Muscle of arm (tissue), 14 donors: ENCODE measurements at places on chromosomes 1 and 21.

DNA sequence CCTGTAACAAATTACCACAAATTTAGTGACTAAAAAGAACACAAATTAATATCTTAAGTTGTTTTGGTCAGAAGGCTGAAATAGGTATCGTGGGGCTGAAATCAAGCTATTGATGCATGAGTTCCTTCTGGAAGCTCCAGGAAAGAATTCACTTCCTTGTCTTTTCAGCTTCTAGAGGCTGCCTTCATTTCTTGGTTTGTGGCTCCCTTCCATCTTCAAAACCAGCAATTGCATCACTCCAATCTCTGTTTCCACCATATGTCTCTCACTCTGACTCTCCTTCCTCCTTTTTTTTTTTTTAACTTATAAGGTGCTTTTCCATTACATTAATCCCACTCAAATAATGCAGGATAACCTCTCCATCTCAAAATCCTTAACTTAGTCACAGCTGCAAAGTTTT is 78.4 kb downstream of the OLFM3 start:
- no peak for DNase-seq

DNA sequence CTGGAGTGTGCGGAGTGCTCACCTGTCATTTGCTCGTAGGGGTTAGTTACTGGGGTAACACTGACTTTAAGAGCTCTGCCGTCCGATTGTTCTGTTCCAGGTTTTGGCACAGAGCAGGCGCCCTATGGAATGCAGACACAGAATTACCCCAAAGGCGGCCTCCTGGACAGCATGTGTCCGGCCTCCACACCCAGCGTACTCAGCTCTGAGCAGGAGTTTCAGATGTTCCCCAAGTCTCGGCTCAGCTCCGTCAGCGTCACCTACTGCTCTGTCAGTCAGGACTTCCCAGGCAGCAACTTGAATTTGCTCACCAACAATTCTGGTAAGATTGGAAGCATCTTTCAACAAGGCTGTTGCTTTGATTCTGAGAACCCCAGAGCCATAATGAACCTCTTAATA is 12.6 kb downstream of the ETS2 start:
- DNase-seq, result no peak

DNA sequence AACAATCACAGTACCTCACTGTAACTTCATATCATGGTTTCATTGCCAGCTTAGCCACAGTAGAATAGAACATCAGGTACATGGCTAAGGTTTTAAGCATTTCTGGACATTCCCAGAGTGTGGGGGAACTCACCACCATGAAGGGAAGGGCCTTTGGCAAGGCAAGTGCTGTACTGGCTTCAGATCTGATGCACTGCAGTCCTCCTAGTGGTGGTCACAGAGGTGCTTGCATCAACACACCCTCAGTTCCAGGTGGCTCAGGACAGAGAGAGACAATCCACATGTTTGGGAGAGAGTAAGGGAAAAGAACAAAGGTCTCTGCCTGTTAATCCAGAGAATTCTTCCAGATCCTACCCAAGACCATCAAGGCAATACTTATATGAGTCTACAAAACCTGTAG is 528.4 kb upstream of the RGS18 start:
- no peak for DNase-seq

DNA sequence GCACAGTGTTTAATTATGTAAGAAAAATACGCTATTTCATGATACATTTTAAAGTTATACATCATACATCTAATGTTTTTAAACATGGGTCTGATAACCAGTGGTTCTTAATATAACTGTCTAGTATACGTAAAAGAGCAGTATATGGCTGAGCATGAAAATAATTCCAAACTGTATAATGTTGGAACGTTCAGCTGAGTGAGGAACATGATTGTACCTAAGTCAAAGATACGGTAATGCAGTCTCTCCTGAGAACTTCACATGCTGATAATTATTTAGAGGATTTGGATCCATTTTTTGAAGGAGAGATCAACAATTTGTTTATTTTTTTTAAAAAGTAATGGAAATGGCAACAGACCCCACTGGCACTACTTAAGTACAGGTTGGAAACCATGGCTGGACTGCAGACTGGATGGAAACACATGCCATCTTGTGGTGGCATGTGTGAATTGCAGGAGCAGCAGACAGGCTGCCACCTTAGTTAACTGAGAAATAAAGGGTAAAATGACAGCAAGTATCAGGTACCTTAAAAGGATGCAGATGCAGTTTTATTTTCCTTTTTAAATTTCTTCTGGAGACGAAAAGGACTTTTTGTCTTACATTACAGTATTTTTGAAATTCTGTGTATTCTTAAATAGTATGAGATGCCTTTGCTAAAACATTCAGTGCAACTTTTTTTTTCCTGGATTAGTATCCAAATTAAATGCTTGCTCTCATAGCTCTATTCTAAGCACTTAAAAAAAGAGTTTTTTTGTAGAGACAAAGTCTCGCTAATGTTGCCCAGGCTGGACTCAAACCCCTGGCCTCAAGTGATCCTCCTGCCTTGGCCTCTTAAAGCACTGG is 73.8 kb downstream of the MTR start:
- no peak for DNase-seq

GRCh38 chr1:154831462-154831861 is 38.6 kb downstream of the KCNN3 start:
- DNase-seq, result no peak

DNA sequence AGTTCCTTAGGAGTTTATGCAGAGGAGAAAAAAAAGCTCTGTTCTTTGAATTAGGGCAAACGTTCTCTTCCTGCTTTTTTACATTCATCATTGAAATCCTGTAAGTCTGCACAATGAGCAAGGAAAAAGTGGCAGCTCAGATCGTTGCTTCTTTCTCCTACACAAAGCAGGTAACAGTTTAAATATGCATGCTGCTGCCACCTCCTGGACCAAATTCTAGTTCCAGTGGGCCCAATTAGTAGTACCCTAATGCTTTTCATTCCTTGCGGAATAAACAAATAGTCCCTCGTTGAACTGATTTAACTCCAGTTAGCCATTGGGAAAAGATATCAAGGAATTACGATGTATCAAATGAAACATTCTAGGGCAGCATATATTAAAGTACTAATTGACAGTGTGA is 20.1 kb downstream of the YTHDF2 start:
- no peak for DNase-seq

DNA sequence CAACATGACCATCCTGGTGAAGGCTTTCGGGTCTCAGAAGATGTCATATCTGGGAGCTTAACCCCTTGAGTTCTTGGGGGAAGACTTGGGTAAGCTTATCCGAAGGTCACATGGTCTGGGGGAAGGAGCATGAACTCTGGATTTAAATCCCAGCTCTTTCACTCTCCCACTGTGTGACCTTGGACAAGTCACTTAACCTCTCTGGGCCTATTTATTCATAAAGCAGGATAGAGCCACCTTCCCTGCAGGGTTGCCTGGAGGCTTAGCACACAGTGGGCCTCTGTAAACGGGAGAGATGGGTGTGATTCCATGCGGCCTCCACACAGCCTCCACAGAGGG is 8.2 kb upstream of the ARHGEF10L start:
- no peak for DNase-seq

DNA sequence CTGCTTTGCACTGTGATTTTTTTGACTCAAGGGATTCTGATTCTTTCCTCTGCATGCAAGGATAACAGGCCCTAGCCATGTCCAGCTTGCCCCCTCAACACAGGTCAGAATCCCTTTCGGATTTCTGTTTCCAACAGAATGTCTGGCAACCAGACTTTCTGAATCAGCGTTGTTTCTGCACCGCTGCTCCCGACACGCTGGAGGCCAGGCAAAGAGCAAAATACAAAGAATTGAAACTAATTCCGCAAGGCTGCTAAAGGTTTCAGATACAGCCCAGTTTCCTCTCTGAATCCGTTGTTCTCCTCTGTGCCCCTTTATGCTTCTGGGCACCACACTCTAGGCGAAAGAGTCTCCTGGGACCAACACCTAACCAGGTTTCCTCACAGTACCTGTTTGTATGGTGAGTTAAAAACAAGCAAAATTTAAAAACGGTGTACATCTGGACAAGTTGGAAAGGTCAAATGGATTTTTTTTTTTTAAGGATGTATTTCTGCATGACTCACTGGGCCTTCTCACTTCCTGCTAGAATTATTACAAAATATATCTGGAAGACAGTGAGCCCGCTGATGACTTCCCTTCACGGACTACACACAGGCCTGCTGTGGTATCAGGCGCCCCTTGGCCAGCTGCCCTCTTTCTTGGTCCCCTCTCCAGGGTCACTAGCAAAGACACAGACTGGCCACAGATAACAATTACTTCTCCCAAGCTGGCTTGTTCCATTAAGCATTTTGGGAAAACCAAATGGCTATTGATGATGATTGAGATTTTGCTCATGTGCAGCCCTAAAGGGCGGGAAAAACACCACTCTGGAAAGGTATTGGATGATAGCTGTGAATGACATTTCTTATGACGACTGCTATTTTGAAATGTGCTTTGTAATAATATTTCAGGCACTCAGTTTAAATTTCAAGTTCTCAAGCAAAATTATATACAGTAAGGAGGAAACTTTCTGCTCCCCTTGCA is 118.3 kb downstream of the TGFB2 start:
- peak; percentile 57 for DNase-seq

- DNase-seq, result no peak
Measured at GRCh38 chr1:55484173-55484572, 269.0 kb upstream of the USP24 start.

DNA sequence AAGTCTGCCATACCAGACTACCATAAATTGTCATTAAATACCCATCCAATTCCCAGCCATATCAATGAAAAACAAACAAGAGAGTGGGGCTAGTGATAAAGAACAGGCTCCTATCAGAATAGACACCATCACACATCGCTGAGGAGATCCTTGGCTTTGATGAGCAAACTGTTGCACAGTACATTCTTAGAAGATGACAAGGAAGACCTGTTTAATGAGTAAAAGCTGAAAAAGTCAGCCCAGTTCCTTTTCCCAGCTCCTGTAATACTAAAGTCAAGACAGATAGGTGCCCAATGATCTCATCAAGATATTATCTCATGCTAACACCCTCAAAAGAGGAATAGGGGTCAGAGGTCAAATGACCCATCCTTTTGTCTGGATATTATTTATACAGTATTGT is 164.5 kb upstream of the COA6 start:
- no peak for DNase-seq

DNA sequence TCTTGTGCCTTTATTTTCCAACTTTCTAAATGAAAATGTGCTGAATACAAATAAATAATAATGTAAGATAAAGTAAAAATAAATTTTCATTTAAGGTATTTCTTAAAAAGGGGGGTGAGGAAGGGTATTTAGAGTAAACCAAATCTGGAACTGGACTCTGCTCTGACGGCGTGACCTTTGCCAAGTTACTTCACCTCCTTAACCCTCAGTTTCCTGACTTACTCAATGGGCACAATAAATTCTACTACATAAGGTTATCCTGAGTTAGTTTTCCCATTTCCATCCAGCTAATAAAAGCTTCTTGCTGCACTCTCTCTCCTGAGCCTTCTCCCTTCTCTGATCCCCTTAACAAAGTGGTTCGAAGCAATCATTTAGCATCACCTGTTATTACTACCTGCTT is 93.9 kb downstream of the NID1 start:
- DNase-seq, result no peak

- no peak for DNase-seq
Measured at GRCh38 chr1:59122527-59122926, 174.4 kb upstream of the FGGY start.

DNA sequence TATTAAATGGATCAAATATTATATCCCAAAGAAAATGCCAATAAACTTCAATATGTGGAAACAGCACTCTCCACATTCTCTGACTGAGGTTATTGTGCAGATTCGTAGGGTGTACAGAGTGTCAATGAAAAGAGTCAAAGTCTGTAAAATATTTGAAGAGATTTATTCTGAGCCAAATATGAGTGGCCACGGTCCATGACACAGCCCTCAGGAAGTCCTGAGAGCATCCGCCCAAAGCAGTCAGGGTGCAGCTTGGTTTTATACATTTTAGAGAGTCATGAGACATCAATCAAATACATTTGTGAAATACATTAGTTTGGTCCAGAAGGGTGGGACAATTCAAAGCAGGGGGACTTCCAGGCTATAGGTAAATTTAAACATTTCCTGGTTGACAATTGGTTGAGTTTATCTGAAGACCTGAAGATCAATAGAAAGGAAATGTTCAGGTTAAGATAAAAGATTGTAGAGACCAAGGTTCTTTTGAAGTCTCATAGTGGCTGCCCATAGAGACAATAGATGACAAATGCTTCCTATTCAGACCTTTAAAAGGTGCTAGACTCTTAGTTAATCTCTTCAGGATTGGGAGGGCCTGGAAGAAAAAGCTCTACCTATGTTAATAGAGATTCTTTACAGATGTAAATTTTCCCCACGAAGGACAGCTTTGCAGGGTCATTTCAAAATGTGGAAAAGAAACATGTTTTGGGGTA is 569.5 kb downstream of the MATN1 start:
- DNase-seq, result no peak

GRCh38 chr1:2533365-2533764 is 3.3 kb upstream of the HES5 start:
- no peak for DNase-seq

- no peak for DNase-seq
Measured at GRCh38 chr1:160740133-160740688, 1.2 kb downstream of the SLAMF7 start.

- DNase-seq, result no peak
Measured at GRCh38 chr1:82453511-82454185, 652.9 kb downstream of the ADGRL2 start.

DNA sequence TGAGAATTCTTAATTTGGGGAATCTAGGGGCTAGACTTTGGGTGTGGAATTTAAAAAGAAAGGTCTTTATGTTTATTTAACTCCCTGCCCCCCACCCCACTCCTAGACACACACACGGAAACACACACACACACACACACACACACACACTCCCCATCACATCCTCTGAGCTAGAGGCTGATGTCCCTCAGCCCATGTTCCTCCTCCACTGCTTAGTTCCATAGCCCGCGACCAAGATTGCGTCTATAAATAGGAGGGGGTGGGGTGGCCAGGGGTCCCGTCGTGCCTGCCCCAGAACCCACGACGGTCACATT is 655 bp upstream of the KIRREL1 start:
- DNase-seq, result peak; percentile 42

DNA sequence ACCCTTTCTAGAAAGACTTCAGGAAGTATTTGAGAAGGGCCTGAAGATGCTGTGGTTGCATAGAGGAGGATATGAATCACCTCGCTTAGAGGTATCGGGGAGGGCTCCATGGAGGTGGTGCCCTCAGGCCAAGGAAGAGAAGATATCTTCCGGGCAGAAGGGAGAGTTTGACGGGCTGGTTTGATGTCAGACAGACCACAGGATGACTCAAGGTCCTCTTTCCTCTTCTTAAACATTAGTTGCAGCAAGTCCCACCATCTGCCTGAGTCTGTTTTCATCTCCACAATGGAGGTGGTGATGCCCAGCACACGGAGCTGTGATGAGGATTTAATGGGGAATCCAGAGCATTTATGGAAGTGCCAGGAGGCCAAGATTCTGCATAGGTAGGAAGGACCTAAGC is 25.1 kb upstream of the RUNX3 start:
- DNase-seq, result no peak
